GM19239 (cell line): ENCODE measurements at places on chromosomes 2 and 18.
A peak's percentile ranks its signal among the peaks of the same experiment; 100 is the strongest.

DNA sequence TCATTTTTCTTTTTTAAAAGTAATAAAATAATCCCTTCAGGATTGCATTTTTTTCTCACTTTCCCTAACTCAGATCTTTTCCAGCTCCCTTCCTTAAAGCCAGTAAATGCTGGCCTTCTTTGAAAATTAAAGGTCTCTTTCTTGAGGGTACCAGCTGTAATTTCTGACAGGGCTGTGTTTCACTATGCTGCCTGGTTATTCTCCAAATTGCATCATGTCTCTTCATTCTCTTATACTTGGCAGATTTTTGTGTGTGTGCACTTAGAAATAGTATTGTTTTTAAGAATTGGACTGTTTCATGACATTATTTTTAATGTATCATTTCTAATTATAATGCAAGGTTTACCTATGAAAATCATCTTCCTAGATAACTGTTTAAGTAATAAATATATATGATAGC lies 72.0 kb upstream of the EPB41L5 start:
- no peak for DNase-seq

DNA sequence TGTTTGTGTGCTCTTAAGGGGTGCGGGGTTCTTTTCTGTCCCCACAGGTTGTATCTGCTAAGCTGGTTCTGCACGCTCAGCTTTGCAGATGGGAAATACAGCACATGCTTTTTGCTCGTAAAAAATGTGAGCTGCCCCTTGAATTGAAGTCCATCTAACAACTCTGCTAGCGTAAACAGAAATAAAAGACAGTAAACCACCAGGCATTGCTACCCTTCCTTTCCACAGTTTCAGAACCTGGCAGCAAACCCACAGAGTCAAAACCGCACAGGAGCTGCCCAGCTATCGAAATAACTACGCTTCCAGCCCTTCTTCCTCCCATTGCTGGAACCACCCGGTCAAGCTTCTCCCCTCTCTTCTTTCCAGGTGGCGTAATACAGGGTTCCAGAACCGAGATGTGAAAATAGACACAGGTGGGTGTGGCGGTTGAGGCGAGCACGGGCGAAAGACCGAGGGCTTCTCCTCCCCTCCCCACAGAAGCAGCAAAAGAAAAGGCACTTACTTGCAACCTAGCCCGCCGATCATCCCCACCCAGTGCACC lies 479 bp downstream of the SCN9A start:
- DNase-seq: no peak

GRCh38 chr2:105287692-105288091 lies 41.8 kb downstream of the TGFBRAP1 start:
- DNase-seq: peak; percentile 17

DNA sequence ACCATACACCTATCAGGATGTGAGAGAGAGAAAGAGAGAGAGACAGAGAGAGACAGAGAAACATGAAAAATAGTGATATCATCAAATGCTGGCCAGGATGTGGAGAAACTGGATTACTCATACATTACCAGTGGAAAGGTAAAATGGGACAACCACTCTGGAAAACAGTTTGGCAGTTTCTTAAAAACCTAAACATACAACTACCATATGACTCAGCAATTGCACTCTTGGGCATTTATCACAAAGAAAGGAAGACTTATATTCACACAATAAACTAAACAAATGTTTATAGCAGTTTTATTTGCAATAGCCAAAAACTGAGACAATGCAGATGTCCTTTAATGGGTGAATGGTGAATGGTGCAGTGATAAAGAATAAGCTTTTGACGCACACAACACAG lies 29.1 kb downstream of the SLC4A3 start:
- no peak for DNase-seq

GRCh38 chr2:235747786-235748091 lies 253.9 kb downstream of the AGAP1 start:
- no peak for DNase-seq

GRCh38 chr18:4842751-4843150 lies 354.3 kb downstream of the AKAIN1 start:
- no peak for DNase-seq

DNA sequence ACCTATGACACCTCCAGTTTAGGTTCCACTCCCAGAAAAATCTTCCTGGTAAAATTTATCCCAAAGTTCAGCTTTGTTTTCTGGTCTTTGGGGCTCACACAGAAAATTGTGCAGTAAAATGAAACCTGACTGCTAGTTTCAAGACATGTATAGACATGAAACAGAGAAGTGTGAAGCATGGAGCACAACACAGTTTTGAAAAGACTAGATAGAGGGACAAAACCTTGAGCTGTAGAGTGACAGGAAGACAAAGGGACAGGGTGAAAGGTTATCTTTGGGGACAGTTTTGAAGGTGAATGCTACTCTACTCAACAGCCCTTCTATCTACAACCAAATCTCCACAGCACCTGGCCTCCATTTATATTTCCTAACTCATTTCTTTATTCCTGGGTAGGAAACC lies 352.6 kb downstream of the RBM43 start:
- DNase-seq: no peak

- DNase-seq: no peak
Observed at GRCh38 chr18:57443702-57444101, 8.5 kb downstream of the ONECUT2 start.

- no peak for DNase-seq
Observed at GRCh38 chr2:238905224-238905623, 57.3 kb downstream of the TWIST2 start.

DNA sequence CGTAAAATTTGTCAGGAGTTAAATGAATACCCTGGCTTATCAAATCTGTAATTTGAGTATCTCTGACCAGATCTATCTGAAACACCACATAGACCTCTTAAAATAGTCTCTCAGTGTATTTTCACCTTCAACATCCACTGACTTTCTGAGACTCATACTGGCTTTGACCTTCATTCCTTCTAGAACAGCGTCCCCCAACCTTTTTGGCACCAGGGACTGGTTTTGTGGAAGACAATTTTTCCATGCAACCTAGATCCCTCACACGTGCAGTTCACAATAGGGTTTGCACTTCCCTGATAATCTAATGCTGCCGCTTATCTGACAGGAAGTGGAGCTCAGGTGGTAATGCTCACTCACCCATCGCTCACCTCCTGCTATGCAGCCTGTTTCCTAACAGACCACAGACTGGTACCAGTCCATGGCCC lies 3.2 kb downstream of the NBAS start:
- DNase-seq: no peak

DNA sequence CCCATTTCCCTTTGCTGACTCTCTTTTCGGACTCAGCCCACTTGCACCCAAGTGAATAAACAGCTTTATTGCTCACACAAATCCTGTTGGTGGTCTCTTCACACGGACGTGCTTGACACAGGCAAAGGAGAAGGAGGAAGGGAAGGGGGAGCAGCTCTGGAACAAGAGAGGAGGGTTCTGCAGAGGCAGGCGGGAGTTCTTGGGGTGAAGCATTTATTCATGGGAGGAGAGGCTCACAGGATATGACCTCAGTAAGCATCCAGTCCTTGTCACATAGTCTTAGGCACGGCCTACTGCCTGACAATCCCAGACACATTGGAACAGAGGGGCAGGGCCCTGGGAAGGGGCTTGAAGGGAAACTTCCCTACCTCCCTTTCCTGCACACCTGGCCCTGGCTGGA lies 171.7 kb upstream of the HS6ST1 start:
- no peak for DNase-seq

- DNase-seq: peak; percentile 49
Observed at GRCh38 chr18:24176727-24177416, 38.0 kb downstream of the CABYR start.

GRCh38 chr2:159217676-159218075 lies 68.8 kb downstream of the WDSUB1 start:
- no peak for DNase-seq

- DNase-seq: no peak
Observed at GRCh38 chr2:46430992-46431391, 48.4 kb upstream of the TMEM247 start.

DNA sequence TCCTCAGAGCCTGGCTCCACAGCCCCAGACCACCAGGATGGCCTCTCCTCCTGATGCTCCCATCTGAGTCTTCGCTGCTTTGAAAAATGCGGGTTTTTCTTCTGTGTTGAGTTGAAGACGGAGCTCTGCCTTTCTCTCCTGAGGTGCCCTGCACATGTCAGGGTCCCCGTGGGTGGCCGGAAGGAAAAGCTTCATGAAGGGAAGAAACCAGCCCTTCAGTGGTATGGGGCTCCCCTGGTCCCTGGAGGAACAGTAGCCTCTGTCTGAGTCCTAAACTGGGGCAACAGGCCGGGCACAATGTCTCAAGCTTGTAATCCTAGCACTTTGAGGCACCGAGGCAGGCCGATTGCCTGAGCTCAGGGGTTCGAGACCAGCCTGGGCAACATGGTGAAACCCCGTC lies 54.7 kb upstream of the CAB39 start:
- DNase-seq: no peak

- no peak for DNase-seq
Observed at GRCh38 chr2:88933980-88934379, 242.5 kb downstream of the RPIA start.

GRCh38 chr2:233373316-233373715 lies 19.0 kb downstream of the DGKD start:
- DNase-seq: no peak

DNA sequence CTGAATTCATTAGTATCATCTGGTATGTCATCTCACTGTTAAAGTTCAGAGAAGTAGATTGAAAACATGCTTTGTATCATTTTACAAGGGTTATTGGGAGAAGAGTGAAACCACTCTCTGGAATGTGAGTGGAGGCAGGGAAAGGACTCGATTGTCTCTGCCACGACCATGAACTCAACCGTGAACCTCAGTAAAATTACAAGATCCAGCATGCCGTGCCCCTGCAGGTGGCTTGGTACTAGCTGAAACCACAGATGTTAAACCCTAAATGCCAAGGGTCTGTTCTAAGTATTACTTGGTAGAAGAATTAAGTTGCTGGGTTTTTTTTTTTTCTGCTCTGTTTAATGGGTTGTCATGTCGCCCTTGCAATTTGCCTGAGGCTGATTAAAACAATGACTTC lies 197.2 kb downstream of the MYO3B start:
- DNase-seq: no peak

- DNase-seq: no peak
Observed at GRCh38 chr18:25560369-25560768, 208.4 kb upstream of the ZNF521 start.

DNA sequence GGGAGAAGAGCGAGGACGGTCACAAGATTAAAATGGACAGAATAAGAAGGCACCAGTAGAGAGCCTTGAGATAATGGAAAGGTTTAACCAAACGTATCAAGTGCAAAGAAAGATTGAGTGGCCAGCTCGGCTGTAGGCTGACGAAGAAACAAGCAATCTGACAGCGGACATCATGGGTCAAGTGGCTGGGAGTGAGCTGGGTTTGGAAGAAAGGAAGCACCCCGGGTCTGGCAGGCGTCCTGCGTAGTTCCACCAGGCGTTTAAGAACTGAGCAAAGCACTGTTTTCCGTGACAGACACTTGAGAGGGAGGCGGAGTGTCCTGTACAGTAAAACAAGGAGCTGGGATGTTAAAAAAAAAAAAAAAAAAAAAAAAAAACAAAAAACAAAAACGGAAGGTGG lies 27.1 kb downstream of the DAPL1 start:
- DNase-seq: no peak

- DNase-seq: no peak
Observed at GRCh38 chr2:217149087-217149660, 289.3 kb upstream of the TNP1 start.

DNA sequence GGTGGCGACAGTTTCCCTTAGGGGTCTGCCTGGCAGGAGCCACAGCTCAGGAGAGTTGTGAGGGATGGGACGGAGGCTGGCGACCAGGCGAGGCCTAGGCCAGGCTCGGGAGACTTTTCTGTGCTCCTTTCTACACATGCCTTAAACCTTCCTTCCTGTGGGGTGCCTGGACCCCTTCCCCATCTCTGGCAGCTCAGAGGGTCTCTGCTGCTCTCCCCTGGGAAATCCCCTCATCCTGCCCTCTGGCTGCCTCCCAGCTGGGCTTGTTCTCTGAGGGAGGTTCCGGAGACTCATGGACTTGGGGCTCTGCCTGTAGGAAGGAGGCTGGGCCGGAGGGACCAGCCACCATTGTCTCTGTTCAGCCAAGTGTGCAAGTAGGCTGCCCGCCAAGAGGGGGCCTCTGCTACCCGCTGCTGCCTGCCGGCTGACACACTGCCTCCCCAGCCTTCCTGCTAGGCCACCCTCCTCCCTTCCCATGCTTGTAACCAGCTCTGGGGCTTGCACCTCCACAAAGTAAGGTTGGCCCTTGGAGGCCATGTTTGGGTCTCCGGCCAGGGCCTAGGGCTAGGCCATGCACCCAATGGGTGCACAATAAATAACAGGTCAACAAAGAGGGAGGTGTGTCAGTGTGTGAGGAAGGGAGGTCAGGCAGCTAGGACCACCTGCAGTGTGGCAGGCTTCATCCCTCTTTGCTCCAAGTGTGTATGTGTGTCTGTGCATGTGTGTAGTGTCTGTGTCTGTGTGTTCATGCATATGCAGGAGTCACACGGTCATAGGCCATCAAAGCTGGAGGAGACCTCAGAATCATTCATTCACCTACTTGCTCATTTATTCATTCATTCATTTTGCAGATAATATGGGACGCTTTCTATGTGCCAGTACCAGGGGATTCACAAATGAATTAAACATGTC lies 28.8 kb downstream of the PSD4 start:
- DNase-seq: no peak

- no peak for DNase-seq
Observed at GRCh38 chr18:7824970-7825369, 257.9 kb downstream of the PTPRM start.

- no peak for DNase-seq
Observed at GRCh38 chr2:69945441-69945840, 16.0 kb downstream of the ASPRV1 start.

DNA sequence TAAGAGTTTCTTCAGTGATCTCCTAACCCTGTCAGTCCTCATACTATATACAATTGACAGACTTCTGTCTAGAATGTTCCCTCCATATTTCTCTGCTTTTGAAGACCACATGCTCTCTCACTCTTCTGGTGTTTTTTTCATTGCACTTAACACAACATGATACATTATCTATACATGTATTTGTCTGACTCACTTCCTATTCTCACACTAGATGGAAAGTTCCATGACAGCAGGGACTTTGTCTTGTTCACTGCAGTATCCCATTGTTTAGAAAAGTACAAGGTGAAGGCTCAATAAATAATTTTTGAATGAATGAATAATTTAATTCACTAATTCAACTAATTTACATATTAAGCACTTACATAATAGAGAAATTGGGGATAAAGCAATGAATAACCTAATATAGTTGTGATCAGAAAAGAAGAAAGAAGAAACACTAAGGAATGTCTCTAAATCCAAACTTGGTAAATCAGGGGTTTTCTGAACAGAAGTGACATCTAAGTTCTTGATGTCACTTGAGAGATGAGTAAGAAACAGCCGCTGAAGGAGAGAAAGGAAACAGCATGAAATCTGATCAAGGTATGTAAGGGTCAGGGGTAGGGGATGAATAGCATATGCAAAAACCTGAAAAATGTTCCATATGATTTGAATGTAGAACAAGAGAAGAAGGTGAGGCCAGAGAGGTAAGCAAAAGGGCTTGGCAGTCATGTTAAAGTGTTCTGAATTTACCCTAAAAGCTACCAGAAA lies 42.4 kb downstream of the MBD2 start:
- DNase-seq: no peak

GRCh38 chr18:58863539-58864145 lies 1.0 kb upstream of the ZNF532 start:
- peak; percentile 63 for DNase-seq
